ENCODE measurements at places on chromosomes 2 and 18. TPM values are rescaled to one million over a fixed set of nuclear protein-coding genes. Genes with fewer than 3 reads are reported as not detected.

DNA sequence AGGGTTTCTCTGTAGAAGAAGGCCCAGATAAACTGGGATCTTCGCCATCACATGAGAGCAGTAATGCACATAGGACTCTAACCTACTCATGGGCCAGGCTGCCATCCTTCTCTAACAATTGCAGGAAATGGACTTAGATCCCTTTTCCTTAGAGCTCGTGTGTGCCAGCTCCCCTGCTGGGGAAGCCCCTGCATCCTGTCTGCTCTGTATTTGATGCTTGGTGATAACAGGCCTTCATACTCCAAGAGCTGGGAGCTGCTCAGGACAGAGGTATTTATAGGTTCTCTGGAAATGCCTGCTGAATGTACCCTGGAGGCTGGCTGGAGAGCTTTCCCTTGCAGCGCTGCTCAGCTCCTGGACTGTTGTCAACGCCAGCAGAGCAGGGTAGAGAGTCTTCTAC, 249.6 kb downstream of the MTX2 start:
- H3K27ac ChIP-seq, result no peak overlapping the region
- H3K4me1 ChIP-seq, result peaks cover 11% of the 10 kb centered on the region
- H3K4me3 ChIP-seq, result no peak overlapping the region

- no peaks in the 10 kb centered on the region for H3K27me3 ChIP-seq
- H3K27ac ChIP-seq, result no peak overlapping the region
These were observed 163.2 kb upstream of the SLC1A4 start for GRCh38 chr2:64825831-64826491.

- no peak overlapping the region for H3K4me3 ChIP-seq
- H3K36me3 ChIP-seq, result no peaks in the 10 kb centered on the region
- no peaks in the 10 kb centered on the region for H3K27me3 ChIP-seq
- DNase-seq, result no peak
- peak overlapping the region; percentile 10 for H3K27ac ChIP-seq
- H3K4me1 ChIP-seq, result no peaks in the 10 kb centered on the region
These were observed 81.1 kb downstream of the TRIB2 start for GRCh38 chr2:12797815-12798214.

- DNase-seq, result no peak
- H3K27me3 ChIP-seq, result no peaks in the 10 kb centered on the region
- no peaks in the 10 kb centered on the region for H3K36me3 ChIP-seq
- H3K27ac ChIP-seq, result no peak overlapping the region
- H3K4me3 ChIP-seq, result no peak overlapping the region
These were observed 52.9 kb upstream of the CAPN13 start for GRCh38 chr2:30860003-30860725.

GRCh38 chr2:9738535-9739496, 104.5 kb upstream of the TAF1B start:
- peak overlapping the region; percentile 13 for H3K4me3 ChIP-seq
- no peak for DNase-seq
- no peaks in the 10 kb centered on the region for H3K36me3 ChIP-seq
- no peaks in the 10 kb centered on the region for H3K4me1 ChIP-seq

GRCh38 chr2:19358242-19359020, at the start of gene OSR1:
Gene OSR1 (minus strand): TSS chr2:19358623. CDS start chr2:19353805, 4,818 bp downstream.
- H3K27me3 ChIP-seq, result no peaks in the 10 kb centered on the region
- no peaks in the 10 kb centered on the region for H3K4me1 ChIP-seq
- H3K27ac ChIP-seq, result peak within 1 kb of the TSS; percentile 94

GRCh38 chr2:167005096-167005495, 116.8 kb downstream of the XIRP2 start:
- no peak overlapping the region for H3K27ac ChIP-seq
- no peak overlapping the region for H3K4me3 ChIP-seq

DNA sequence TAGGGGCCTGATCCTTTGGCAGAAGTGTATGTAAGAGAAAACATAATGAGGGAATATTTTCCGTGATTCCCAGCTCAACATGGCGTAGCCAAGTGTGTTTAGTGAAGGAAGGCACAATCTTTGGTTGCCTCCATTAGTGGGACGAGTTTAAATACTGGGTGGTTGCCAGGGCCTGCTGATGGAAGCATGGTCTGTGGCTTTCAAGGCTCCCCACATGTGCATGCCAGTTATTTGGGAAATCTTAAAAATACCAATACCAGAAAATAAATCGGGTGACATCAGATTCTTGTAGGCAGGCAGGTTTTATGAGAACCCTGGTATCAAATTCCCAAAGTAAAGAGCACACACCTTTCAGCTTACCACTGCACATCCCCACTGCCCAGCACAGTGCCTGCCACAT, 7.1 kb downstream of the MYL12A start:
- no peak overlapping the region for H3K4me3 ChIP-seq
- H3K4me1 ChIP-seq, result peaks cover 60% of the 10 kb centered on the region
- no peaks in the 10 kb centered on the region for H3K27me3 ChIP-seq

DNA sequence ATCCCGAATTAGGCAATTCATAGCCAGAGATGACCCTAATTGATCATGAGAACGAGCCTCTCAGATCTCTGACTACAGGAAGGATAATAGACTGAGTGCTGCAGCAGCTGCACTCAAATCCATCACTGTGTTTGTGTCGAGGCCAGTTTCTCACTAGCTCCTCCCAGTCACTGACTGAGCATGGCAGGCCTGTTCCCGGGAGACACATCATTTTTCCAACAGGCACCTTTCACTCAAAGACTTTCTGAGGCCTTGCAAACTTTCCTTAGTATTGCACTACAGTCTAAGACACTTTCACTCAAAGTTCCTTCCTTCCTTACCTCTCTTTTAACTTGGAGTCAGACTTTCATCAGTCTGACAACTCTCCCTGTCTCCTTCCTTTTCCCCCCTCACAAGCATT, 13.7 kb downstream of the SOS1 start:
- peaks cover 43% of the 10 kb centered on the region for H3K4me1 ChIP-seq
- H3K36me3 ChIP-seq, result no peaks in the 10 kb centered on the region
- no peak overlapping the region for H3K27ac ChIP-seq

GRCh38 chr18:37783771-37784170, 218.2 kb upstream of the CELF4 start:
- no peaks in the 10 kb centered on the region for H3K4me1 ChIP-seq
- no peaks in the 10 kb centered on the region for H3K36me3 ChIP-seq
- no peak overlapping the region for H3K27ac ChIP-seq
- no peak overlapping the region for H3K4me3 ChIP-seq
- no peaks in the 10 kb centered on the region for H3K27me3 ChIP-seq

GRCh38 chr2:2822143-2822542, 491.1 kb upstream of the MYT1L start:
- no peak for DNase-seq
- no peaks in the 10 kb centered on the region for H3K4me1 ChIP-seq
- H3K4me3 ChIP-seq, result no peak overlapping the region
- no peak overlapping the region for H3K27ac ChIP-seq
- no peaks in the 10 kb centered on the region for H3K36me3 ChIP-seq

- no peaks in the 10 kb centered on the region for H3K27me3 ChIP-seq
- no peak for DNase-seq
- no peak overlapping the region for H3K4me3 ChIP-seq
- no peaks in the 10 kb centered on the region for H3K4me1 ChIP-seq
These were observed 254.5 kb upstream of the EPAS1 start for GRCh38 chr2:46042711-46043110.

GRCh38 chr2:30306522-30306921, 75.2 kb downstream of the LBH start:
- no peaks in the 10 kb centered on the region for H3K36me3 ChIP-seq
- no peak for DNase-seq
- H3K27ac ChIP-seq, result no peak overlapping the region
- H3K4me3 ChIP-seq, result no peak overlapping the region
- peaks cover 3% of the 10 kb centered on the region for H3K4me1 ChIP-seq

DNA sequence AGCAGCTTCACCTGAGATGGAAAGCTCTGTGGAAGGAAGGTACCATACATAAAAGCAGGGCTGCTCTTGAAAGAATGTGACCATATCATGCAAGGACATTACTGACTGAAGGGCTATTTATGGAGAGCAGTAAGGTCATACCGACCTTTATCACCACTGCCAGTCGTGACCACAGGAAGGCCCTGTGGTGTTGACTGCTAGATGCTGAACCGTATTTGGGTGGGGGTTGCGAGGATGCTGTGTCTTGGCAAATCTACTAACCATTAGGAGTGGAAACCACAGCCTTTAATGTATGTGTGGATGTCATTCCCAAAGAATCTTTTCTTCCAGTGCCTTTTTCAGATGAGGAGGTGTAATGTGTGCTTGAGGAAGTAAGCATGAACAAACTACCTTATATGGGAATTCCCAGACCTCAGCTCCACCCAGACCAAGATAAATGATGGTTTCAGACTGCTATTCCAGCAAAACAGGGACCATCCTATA, 60.8 kb downstream of the LIMS1 start:
- no peak for DNase-seq
- H3K36me3 ChIP-seq, result no peaks in the 10 kb centered on the region
- H3K27ac ChIP-seq, result peak overlapping the region; percentile 84
- no peaks in the 10 kb centered on the region for H3K27me3 ChIP-seq
- H3K4me1 ChIP-seq, result peaks cover 56% of the 10 kb centered on the region

- H3K27ac ChIP-seq, result no peak overlapping the region
- no peaks in the 10 kb centered on the region for H3K36me3 ChIP-seq
- no peak for DNase-seq
- peaks cover 8% of the 10 kb centered on the region for H3K4me1 ChIP-seq
- no peak overlapping the region for H3K4me3 ChIP-seq
These were observed 271.9 kb downstream of the GPD2 start for GRCh38 chr2:156708051-156708450.

DNA sequence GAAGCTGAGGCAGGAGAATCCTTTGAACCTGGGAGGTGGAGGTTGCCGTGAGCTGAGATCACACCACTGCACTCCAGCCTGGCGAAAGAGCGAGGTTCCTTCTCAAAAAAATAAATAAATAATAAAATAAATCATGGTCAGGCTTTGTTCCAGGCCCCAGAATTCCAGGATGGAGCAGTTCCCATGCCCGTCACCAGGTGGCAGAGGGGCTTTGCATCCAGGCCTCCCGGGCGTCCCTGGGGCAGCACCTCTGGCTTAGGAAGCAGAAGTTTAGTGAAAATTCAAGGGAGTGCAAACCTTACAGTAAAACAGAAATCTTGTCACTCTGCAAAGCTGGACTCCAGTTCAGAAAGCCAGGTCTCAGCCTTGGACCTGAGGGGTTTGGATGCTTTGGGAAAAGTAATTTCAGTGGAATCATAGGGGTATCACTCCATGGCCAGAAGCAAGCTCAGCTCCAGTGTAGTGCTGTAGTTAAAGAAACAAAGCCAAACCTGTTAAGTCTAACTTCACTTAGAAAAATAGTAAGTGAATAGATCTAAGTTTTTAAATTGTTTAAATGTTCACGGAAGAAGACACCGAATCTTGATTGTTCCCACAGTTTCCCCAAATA, 512.7 kb downstream of the CMPK2 start:
- no peaks in the 10 kb centered on the region for H3K4me1 ChIP-seq
- DNase-seq, result no peak
- no peaks in the 10 kb centered on the region for H3K27me3 ChIP-seq

GRCh38 chr2:212441141-212441540, 97.5 kb downstream of the ERBB4 start:
- no peak for DNase-seq
- H3K27me3 ChIP-seq, result no peaks in the 10 kb centered on the region
- no peaks in the 10 kb centered on the region for H3K36me3 ChIP-seq
- no peaks in the 10 kb centered on the region for H3K4me1 ChIP-seq
- H3K27ac ChIP-seq, result no peak overlapping the region

- DNase-seq, result no peak
- no peaks in the 10 kb centered on the region for H3K27me3 ChIP-seq
- peak overlapping the region; percentile 85 for H3K27ac ChIP-seq
- peaks cover 38% of the 10 kb centered on the region for H3K4me1 ChIP-seq
These were observed 338 bp upstream of the THUMPD2 start for GRCh38 chr2:39779341-39779851.

DNA sequence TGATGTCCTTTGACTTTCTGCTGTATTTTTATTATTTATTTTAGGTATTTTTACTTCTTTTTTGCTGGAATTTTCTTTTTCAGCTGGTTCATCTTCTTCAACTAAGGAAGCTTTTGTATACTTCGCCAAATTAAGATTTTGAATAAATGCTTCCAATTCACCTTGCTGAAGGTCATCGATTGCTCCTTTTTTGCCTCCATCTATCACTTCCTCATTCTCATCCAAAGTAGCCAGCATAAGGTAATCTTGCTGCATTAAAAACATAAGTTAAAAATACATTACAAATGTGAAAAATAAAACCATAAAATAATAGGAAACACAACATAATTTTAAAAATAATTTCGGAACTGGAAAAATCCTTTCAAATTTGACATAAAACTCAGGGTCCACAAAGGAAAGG, 2.6 kb downstream of the CEBPZ start:
- no peak for DNase-seq
- peaks cover 17% of the 10 kb centered on the region for H3K36me3 ChIP-seq
- no peak overlapping the region for H3K27ac ChIP-seq
- H3K4me3 ChIP-seq, result no peak overlapping the region
- no peaks in the 10 kb centered on the region for H3K27me3 ChIP-seq
- peaks cover 38% of the 10 kb centered on the region for H3K4me1 ChIP-seq

AMER3 gene
- total RNA-seq, result 1.4 TPM

RAB27B gene
- 0.27 TPM for total RNA-seq

ESPNL gene
- 2.0 TPM for total RNA-seq

ANKRD53 gene
- total RNA-seq, result 1.1 TPM

MORN2 gene
- total RNA-seq, result 10.4 TPM

CD207 gene
- total RNA-seq, result 0.27 TPM

FHOD3 gene
- total RNA-seq, result 9.5 TPM

IL36B gene
- total RNA-seq, result not detected

CCDC148 gene
- not detected for total RNA-seq
